Spleen (tissue), 13 donors: ENCODE measurements at places on chromosomes 13 and 19. TPM values are rescaled to one million over a fixed set of nuclear protein-coding genes. Genes with fewer than 3 reads are reported as not detected.

Gene SLC1A6
- polyA plus RNA-seq = not detected

GRCh38 chr13:32135056-32135390, 103.4 kb downstream of the FRY start:
- no peak for DNase-seq
- no peaks in the 10 kb centered on the region for H3K4me1 ChIP-seq
- no peak overlapping the region for H3K4me3 ChIP-seq

Gene SIGLEC6
- polyA plus RNA-seq = 0.27 TPM

Gene PLK5
- polyA plus RNA-seq = 0.06 TPM

- no peak overlapping the region for H3K4me3 ChIP-seq
- no peaks in the 10 kb centered on the region for H3K36me3 ChIP-seq
- no peaks in the 10 kb centered on the region for H3K27me3 ChIP-seq
- H3K27ac ChIP-seq = no peak overlapping the region
- DNase-seq = no peak
Observed at GRCh38 chr13:93797463-93797862, 570.9 kb downstream of the GPC6 start.

DNA sequence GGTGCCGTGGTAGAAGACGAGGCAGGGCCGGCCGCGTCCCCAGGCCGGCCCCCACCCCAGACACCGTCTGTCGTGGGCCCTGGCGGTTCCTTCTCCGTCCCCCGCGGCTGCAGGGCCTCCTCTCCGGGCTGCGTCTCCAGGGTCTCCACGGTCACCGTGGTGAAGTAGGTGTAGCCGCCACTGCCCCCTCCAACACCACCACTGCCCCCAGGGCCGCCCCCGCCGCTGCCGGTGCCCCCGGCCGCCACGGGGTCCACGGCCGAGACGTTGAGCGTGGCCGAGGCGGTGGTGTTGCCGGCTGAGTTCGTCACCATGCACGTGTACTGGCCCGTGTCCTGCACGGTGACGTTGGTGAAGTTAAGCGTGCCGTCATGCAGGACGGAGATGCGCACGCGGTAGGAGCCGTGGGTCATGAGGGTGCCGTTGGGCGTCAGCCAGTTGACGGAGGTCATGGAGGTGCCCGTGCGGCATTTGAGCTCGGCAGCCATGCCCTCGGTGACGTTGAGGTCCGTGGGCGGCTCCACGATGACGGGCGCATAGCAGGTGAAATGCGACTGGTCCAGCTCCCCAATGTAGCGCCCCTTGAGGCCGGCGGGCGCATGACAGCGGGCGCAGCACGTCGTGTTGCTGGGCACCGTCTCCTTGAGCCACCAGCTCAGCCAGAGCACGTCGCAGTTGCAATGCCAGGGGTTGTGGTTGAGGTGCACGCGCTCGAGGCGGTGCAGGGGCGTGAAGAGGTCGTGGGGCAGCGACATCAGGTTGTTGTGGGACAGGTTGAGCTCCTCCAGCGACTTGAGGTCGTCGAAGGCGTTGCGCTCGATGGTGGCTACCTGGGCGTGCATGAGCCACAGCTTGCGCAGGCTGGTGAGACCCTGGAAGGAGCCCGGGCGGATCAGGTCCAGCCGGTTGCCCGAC, 4.6 kb upstream of the ASPDH start:
- peaks cover 37% of the 10 kb centered on the region for H3K27me3 ChIP-seq
- H3K4me3 ChIP-seq = no peak overlapping the region
- no peaks in the 10 kb centered on the region for H3K36me3 ChIP-seq
- peak; percentile 68 for DNase-seq
- no peak overlapping the region for H3K27ac ChIP-seq
- no peaks in the 10 kb centered on the region for H3K4me1 ChIP-seq

GRCh38 chr19:9729162-9729561, 39.4 kb downstream of the ZNF846 start:
- H3K4me1 ChIP-seq = no peaks in the 10 kb centered on the region
- DNase-seq = no peak
- no peaks in the 10 kb centered on the region for H3K36me3 ChIP-seq
- H3K27me3 ChIP-seq = no peaks in the 10 kb centered on the region
- H3K27ac ChIP-seq = no peak overlapping the region
- H3K4me3 ChIP-seq = no peak overlapping the region

DNA sequence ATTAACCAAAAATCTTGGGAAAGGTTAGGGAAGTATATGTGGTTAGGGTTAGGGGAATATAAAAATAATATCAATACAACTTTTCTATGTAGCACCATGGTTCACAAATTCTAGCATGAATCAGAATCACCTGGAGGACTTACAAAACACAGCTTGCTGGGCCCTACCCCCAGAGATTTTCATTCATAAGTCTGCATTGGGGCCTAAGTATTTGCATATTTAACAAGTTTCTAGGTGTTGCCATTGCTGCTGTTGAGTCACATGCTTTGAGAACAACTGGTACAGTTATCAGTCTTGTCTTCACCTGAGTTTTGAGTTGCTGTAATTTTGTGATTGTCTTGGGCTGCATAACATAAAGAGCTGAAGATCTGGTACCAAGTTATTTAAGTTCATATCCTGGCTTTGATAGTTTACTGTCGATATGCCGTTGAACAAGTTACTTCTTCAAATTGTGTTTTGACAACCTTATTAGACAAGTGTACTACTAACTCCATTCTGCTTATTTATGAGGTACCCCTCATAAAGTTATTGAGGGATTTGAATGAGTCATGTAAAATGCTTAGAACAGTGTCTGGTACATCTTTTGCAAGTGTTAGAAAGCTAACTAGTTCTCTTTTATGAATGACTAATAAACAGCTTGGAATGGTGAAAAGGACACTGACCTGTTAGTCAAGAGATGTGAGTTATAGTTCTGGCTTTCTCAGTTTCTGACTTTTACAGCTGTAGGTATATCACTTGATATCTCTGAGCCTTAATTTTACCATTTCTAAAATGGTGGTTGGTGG, 132.9 kb downstream of the PAN3 start:
- no peak overlapping the region for H3K4me3 ChIP-seq
- H3K27me3 ChIP-seq = no peaks in the 10 kb centered on the region
- H3K36me3 ChIP-seq = peaks cover 94% of the 10 kb centered on the region
- peaks cover 23% of the 10 kb centered on the region for H3K4me1 ChIP-seq

GRCh38 chr13:111864566-111864965, 202.4 kb upstream of the SOX1 start:
- H3K4me3 ChIP-seq = no peak overlapping the region
- no peaks in the 10 kb centered on the region for H3K36me3 ChIP-seq
- H3K27ac ChIP-seq = no peak overlapping the region
- no peaks in the 10 kb centered on the region for H3K4me1 ChIP-seq
- H3K27me3 ChIP-seq = no peaks in the 10 kb centered on the region
- DNase-seq = no peak

DNA sequence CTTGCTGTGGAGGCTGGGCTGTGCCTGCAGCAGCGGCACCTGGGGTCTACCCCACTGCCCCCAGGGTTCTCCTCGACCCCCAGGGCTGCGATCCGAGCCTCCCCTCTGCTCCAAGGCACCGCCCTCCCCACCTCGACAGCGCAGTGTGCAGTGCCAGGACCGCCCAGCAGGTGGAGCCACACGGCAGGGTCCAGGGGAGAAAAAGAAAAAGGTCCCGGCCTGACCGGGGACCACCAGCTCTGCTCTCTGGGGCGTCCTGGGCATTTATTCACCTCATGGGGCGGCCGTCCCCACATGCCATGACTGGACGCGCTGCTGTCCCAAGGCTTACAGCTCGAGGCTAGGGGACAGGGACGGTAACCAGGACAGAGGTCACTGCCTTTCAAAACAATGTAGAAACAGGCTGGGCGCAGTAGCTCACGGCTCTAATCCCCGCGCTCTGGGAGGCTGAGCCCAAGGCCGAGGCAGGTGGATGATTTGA, 10.6 kb downstream of the REXO1 start:
- H3K4me3 ChIP-seq = no peak overlapping the region
- H3K27me3 ChIP-seq = no peaks in the 10 kb centered on the region
- H3K27ac ChIP-seq = peak overlapping the region; percentile 37
- H3K36me3 ChIP-seq = no peaks in the 10 kb centered on the region
- no peak for DNase-seq

DNA sequence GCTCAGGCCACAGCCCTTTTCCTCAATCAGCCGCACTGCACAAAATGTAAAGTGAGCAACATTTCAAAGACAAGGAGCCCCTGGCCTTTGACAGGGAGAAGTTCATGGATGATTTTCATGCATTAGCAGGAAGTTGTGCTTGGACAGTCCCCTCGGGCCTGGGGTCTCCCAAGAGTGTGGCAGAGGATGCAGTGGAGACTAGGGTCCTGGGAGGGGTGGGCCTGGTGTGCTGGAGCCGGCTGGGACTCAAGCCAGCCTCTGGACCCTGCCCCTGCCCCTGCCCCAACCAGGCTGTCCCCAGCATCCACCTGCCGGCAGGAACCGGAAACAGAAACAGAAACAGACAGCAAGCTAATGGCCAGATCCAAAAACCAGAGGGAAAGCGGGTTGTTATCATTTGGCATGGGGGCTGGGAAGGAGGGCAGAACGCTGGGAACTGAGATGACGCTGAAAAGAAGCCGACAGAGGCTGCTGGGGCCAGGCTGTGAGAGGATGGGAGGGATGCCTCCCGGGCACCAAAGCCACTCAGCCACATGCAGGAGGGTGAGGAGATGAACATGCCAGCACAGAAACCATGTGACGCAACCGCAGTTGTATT, 2.3 kb downstream of the GAS6 start:
- no peak overlapping the region for H3K4me3 ChIP-seq
- H3K27me3 ChIP-seq = peaks cover 16% of the 10 kb centered on the region
- no peaks in the 10 kb centered on the region for H3K36me3 ChIP-seq
- no peak overlapping the region for H3K27ac ChIP-seq

Gene GPC6
- polyA plus RNA-seq = 0.22 TPM

Gene JSRP1
- polyA plus RNA-seq = 2.8 TPM

Gene CD22
- polyA plus RNA-seq = 394 TPM

- H3K36me3 ChIP-seq = no peaks in the 10 kb centered on the region
- H3K4me1 ChIP-seq = peaks cover 11% of the 10 kb centered on the region
- H3K27ac ChIP-seq = no peak overlapping the region
- H3K4me3 ChIP-seq = no peak overlapping the region
- H3K27me3 ChIP-seq = peaks cover 42% of the 10 kb centered on the region
- no peak for DNase-seq
Observed at GRCh38 chr13:98755116-98755515, 2.6 kb upstream of the SLC15A1 start.

Gene SYCN
- polyA plus RNA-seq = not detected

Gene SAMD4B
- 26.7 TPM for polyA plus RNA-seq

- H3K36me3 ChIP-seq = peaks cover 28% of the 10 kb centered on the region
- H3K27me3 ChIP-seq = no peaks in the 10 kb centered on the region
- H3K27ac ChIP-seq = no peak overlapping the region
- no peak for DNase-seq
Observed at GRCh38 chr19:3517638-3518037, 11.5 kb downstream of the FZR1 start.

Gene PRX
- polyA plus RNA-seq = 1.8 TPM

DNA sequence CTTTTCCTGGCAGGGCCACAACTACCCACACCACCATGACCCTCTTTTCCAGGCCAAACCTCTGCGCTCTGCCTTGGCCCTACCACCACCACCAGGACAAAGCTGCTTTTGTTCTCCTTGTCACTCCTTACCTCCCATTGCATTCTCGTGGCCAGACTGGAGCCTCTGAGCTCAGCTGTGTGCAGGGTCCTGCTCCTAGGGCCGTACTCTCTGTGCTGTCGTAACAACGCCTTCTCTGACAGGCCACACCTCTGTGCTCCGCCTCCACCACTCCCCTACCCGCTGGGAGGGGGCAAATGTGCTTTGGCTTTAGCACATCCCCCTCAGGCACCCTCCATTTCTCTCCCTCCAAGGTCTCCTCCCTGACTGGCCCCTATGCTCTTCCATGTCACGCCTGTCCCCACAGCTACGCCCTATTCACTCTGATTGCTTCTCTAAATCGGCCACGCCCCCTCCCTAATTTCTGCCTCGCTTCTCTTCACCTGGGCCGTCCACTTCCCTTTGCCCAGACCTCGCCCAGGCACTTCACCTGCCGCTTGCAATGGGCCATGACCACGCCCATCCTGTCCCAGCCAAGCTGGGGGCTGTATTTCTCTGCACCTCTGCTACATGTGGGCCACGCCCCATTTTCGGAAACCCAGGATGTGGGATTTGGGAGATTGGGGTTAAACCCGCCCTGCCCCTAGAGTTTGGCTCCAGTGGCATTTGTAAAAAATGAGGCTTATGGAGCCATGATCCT, 472.3 kb downstream of the KLF12 start:
- H3K4me3 ChIP-seq = no peak overlapping the region
- H3K27ac ChIP-seq = no peak overlapping the region
- H3K27me3 ChIP-seq = no peaks in the 10 kb centered on the region
- H3K36me3 ChIP-seq = no peaks in the 10 kb centered on the region
- DNase-seq = no peak

GRCh38 chr13:26529441-26529840, 28.0 kb upstream of the WASF3 start:
- H3K27ac ChIP-seq = no peak overlapping the region
- no peaks in the 10 kb centered on the region for H3K36me3 ChIP-seq
- no peaks in the 10 kb centered on the region for H3K4me1 ChIP-seq
- DNase-seq = no peak
- H3K4me3 ChIP-seq = no peak overlapping the region
- no peaks in the 10 kb centered on the region for H3K27me3 ChIP-seq

- peak within 1 kb of the TSS; percentile 78 for H3K27ac ChIP-seq
- no peaks in the 10 kb centered on the region for H3K36me3 ChIP-seq
- H3K27me3 ChIP-seq = no peaks in the 10 kb centered on the region
- H3K4me1 ChIP-seq = peaks cover 40% of the 10 kb centered on the region
Observed at GRCh38 chr19:38319421-38320258, at the start of gene KCNK6. Gene KCNK6 (plus strand): TSS chr19:38319845. CDS start chr19:38319951, 106 bp downstream.

- no peaks in the 10 kb centered on the region for H3K27me3 ChIP-seq
- H3K36me3 ChIP-seq = peaks cover 3% of the 10 kb centered on the region
- H3K4me3 ChIP-seq = no peak overlapping the region
- no peak overlapping the region for H3K27ac ChIP-seq
Observed at GRCh38 chr13:39596685-39597084, 6.3 kb downstream of the LHFPL6 start.

GRCh38 chr19:48591021-48591420, 15.5 kb upstream of the SPACA4 start:
- no peak overlapping the region for H3K27ac ChIP-seq
- H3K4me1 ChIP-seq = peaks cover 11% of the 10 kb centered on the region
- H3K36me3 ChIP-seq = no peaks in the 10 kb centered on the region
- H3K4me3 ChIP-seq = no peak overlapping the region
- no peak for DNase-seq

DNA sequence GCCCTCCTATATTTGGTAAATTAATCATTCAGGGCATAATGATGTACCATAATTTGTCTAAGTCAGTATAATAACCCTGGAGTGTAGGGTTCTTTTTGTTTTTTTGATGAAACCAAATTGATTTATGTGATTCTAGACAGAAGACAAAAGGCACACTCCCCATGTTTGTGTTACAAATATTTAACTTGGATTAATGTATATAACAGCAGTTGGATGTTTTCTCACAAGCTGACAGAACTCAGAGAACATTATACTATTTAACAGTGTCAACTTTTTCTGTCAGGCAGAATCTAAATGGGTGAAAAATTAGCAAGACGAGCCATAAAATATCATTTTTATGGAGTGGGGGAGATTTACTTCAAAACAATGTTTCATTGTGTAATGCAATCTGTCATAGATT, 15.2 kb downstream of the CBY2 start:
- no peak for DNase-seq
- H3K4me1 ChIP-seq = no peaks in the 10 kb centered on the region
- H3K36me3 ChIP-seq = no peaks in the 10 kb centered on the region
- H3K27me3 ChIP-seq = no peaks in the 10 kb centered on the region
- H3K4me3 ChIP-seq = no peak overlapping the region

- H3K27ac ChIP-seq = no peak overlapping the region
- DNase-seq = no peak
- H3K27me3 ChIP-seq = no peaks in the 10 kb centered on the region
- no peak overlapping the region for H3K4me3 ChIP-seq
- no peaks in the 10 kb centered on the region for H3K4me1 ChIP-seq
Observed at GRCh38 chr13:70666883-70667556, 558.8 kb upstream of the KLHL1 start.

Gene STOML3
- not detected for polyA plus RNA-seq
